ENCODE measurements at places on chromosomes 1 and 21.

DNA sequence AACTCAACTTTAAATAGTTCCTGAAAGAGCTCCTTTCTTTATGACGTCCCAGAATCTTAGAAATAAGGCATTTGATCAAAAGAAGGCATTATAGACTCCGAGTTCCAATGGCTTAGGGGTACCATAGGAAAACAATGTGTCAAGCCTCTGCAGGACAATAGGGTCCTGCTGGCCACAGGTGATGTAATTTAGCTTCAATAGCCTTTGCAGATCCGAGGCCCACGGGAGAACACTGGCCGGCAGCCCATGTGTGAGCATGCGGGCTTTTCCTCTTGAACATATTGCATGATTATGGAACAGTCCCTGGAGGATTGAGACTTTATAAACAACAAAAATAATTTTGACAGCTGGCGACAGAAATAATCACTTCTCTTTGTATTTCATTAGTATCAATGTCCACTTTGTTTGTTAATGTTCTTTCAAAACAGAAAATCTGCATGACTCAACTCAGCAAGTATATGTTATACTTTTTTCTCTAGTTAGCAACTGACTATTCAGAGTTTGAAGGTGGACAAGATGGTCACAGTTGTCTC, 49.0 kb upstream of the NR5A2 start:
- DNase-seq = peak; percentile 39

DNA sequence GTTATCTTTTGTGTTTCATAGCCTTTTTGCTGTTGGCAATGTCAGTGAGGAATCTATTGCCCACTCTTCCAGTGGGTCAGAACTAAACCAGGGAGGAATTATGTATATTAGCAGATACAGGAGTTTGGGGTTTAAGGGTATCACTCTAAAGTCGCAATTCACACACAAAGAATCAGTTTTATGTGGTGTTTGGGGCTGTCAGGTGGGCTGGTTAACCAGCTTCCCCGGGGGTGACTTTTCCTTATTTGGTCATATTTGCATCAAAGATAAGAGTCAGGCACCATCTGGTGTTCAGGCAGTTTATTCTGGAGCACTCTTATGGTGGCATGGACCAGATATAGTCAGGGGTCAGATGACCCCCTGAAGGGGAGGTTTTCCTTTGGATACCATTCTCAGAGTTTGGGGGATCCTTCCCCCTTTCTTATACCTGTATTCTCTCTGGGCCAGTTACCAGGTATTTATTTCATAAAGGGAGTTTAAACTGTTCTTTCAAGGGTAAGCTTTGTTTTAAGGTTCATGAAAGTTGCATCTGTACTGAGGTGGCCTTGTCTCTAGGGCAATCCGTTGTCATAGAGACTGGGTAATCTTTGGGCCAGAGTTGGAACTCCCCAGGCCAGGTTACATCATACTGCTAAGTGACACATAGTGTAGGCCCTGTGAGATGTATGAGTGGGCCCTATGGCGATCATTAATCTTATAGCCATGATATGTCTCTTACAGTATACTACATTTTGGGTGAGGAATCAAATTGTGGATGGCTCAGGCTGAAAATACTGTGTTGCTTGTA, 148.2 kb downstream of the RWDD3 start:
- no peak for DNase-seq

DNA sequence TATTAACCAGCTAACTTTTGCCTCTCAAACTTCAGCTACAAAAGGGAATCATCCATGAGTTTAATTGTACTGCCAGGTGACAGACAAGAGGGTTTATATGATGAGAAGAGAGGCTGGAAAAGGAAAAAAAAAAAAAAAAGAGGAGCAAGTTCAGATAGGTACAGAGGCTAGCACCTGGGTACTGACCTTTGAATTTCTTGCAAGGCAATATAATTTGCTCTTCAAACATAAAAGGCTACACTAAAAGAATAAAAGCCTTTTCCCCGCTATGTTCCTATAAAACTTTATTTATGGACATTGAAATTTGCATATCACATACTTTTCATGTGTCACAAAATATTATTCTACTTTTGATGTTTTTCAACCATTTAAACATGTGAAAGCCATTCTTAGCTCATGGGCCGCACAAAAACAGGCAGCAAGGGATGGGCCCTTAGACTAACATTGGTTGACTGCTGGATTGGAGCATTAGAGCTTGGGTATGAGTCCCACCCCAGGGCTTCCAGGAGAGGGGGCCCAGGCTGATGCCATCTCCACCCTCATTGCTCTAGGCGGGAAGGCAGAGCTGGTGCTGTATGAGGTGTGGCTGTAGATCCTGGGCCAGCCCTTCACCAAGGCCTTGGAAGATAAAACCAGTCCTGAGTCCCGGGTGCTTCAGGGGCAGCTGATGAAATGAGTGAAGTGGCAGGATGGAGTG, 44.3 kb downstream of the ATP1B1 start:
- DNase-seq = no peak

GRCh38 chr1:30908316-30908695, 252 bp downstream of the SDC3 start:
- DNase-seq = no peak

DNA sequence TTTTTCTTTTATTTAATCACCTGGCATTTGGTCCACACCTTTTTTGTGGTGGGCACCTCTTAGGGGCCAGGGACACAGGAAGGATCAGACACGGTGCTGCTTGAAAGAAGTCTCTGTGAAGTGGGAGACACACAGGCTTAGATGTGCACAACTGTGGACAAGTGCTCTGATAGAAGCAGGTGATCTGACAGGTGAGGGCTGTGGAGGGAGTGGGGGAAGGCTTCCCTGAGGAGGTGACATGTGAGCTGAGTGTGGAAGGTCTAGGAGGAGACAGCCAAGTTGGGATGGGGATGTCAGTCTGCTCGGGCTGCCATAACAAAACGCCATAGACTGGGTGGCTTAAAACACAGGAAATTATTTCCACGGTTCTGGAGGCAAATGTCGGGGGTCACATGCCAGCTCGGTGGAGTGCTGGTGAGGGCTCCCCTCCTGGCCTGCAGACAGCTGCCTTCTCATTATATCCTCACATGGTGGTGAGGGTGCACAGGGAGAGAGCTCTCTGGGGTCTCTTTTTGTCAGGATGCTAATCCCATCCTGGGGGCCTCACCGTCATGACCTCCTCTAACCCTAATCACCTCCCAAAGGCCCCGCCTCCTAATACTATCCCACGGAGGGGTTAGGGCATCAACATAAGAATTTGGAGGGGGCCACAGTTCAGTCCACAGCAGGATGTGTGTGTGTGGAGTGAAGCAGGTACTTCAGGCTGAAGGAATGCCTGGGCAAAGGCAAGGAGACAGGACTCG, 5.2 kb upstream of the KIAA1614 start:
- no peak for DNase-seq

DNA sequence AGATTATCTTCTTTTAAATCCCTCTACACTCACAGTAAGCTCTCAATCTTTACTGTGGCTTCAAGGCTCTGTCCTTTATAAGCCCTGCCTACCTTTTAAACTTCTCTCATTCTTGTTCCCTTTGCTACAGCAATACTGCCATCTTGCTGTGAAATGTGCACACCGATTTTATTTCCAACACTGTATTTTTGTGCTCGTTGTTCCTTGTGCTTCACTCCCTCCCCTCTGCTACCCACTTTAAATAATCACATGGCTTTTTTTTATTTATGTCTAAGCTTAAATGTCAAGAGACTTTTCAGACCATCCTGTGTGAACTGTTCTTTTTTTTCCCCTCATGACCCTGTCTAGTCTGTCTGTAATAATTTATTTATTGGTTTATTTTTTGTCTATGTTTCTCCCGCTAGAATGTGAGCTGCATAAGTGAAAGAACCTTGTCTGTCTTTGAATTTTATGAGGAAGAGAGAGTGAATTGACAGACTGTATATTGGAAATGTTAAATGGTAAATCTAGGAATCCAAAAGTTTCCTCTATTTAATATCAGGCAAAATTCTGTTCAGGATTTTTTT, 45.7 kb downstream of the ABCD3 start:
- DNase-seq = peak; percentile 2

- DNase-seq = no peak
Observed at GRCh38 chr1:89407360-89407759, 43.5 kb downstream of the GBP6 start.

DNA sequence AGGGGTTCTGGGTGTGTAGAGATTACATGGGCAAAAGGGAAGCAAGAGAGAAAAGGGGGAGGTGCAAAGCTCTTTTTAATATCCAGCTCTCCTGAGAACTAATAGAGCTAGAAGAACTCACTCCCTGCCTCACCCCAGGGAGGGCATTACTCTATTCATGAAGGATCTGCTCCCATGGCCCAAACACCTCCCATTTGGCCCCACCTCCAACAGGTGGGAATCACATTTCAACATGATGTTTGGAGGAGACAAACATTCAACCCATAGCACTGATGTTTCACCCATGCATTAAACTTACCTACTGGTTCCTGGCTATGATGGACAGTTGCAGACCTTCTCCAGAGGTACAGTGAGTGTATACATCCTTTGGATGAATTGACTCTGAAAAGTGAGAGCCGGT, 7.3 kb upstream of the JUN start:
- DNase-seq = no peak

GRCh38 chr1:174008269-174008668, 13.9 kb downstream of the RC3H1 start:
- no peak for DNase-seq

- DNase-seq = no peak
Observed at GRCh38 chr1:174736831-174737230, 262.9 kb upstream of the CACYBP start.

DNA sequence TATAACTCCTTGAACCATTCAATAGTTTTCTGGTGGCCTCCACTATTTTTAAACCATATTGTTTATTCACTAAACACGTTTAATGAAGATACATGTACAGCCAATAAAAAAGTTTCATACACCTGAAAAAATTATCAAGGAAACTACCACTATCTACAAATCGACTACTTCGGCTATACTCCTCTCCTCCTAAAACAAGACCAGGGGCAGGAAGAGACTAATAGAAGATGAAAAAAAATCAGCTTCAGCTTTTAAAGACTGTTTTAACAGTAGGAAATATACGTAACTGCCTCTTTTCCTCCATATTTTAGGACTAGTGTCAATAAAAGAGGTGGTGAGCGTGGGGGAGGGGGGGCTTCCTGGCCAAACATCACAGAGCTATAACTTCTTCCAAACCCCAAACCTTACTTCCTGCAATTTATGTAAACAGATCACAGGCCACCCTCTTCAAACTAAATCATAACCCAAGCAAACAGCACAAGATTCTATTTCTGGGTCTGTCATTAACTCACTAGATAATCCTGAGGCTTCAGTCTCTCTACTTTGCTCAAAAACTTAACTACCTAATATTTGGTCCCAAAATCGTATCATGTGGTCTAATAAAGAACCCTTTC, 15.1 kb downstream of the FOXJ3 start:
- no peak for DNase-seq

DNA sequence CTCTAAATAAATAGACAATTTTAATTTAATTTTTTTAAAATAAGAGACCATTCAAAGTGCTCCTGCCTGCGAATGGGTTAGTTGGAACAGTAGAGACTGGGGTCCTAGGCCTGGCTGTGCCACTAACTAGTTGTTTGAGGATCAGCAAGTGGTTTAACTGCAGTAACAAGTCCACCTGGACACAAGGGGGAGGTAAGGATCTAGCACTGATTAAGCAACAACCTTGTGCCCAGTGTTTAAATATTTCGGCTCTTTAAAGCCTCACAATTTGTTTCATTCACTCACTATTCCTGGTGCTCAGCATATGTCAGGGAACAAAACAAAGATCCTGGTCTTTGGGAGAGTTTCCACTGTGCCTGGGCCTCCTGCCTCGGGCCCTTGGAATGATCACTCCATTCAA, 1.6 kb upstream of the AGT start:
- DNase-seq = no peak

GRCh38 chr1:1941868-1942752, 23.0 kb upstream of the TMEM52 start:
- DNase-seq = no peak

GRCh38 chr1:87318056-87318650, 10.5 kb upstream of the LMO4 start:
- DNase-seq = no peak

DNA sequence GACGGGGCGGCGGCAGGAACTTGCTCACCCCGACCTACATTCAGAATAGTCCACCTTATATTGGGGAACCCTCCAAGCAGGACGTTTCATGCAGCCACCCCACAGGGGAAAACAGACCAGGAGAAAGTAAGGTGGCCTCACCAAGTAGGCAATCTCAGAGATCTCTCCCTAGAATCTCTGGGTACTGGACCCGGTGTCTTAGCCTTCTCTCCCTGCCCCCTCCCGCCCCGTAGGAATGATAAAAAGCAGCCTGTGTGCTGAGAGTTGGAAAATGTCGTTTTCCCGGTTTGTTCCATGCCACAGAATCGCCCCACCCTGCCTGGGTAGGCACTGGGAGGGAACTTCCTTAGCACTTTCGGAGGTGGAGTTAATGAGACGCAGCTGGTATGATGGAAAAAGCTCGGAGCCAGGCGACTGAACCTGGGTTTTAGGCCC, 789 bp upstream of the PTPN14 start:
- peak; percentile 93 for DNase-seq

GRCh38 chr1:56915960-56916359, 49.9 kb downstream of the C8B start:
- no peak for DNase-seq

GRCh38 chr1:32627596-32628162, 22.7 kb downstream of the ZBTB8OS start:
- peak; percentile 17 for DNase-seq

DNA sequence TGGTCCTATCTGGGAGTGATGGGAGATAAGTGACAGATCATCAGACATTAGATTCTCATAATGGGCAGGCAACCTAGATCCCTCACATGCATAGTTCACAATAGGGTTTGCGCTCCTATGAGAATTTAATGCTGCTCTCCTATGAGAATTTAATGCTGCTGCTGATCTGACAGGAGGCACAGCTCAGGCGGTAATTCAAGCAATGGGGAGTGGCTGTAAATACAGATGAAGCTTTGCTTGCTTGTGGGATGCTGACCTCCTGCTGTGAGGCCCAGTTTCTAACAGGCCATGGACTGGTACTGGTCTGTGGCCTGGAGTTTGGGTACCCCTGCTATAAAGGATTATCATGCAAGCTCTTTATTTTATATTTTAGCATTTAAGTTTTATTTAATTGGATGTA, 72.0 kb downstream of the ZMYM4 start:
- DNase-seq = no peak

DNA sequence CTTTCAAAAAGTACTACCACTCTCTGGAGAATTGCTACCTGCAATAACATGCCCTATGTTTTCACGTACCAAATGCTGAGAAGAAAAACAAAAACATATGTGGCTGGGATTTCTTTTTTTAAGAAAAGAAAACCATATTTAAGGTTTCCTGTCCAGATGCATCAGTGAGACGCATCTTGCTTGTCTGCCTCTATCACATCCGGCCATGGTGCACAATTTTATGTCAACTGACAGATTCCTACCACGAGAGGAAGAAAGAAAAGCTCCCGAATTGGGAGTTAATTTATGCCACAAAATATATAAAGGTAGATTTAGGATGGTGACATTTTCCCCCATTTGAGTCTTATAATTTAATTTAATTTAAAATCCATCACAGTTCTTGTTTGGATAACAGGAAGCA, 62.3 kb upstream of the COL24A1 start:
- DNase-seq = no peak
